ENCODE measurements at places on chromosomes 11 and 22.

- no peak for DNase-seq
Measured at GRCh38 chr11:120964857-120965256, 59.0 kb upstream of the TBCEL start.

- no peak for DNase-seq
Measured at GRCh38 chr11:117442049-117442868, 114.6 kb downstream of the CEP164 start.

GRCh38 chr22:37741312-37741795 lies 44.5 kb downstream of the TRIOBP start:
- peak; percentile 96 for DNase-seq

GRCh38 chr11:88657076-88657738 lies 319.7 kb upstream of the CTSC start:
- DNase-seq, result no peak

DNA sequence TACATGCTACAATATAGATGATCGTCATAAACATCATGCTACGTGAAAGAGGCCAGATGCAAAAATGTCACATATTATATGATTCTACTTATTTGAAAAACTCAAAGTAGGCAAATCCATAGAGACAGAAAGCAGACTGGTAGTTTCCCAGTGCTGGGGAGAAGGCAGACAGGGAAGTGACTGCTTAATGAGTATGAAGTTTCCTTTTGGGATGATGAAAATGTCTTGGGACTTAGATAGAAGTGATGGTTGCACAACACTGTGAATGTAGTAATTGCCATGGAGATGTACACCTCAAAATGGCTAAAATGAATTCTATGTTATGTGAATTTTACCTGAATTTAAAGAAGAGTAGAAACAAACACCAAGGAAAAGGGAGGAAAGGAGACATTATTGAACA lies 45.2 kb upstream of the EHF start:
- no peak for DNase-seq

DNA sequence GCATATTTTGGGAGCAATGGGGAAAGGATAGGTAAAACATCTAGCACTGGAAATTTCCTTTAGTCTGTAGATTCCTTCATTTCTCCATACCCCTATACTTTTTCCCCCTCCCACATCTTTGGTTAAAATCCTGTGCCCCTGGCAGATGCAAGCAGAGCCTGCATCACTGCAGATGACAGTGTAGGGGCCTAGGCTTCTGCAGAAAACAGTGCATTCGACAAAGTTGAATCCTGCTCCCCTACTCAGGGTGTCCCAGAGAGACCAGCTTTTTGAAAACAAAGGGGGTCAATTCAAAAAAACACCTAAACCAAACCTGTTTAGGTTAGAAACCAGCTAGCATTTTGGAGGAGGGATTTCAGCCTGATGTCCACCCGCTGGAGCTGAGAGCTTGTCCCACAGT lies 43.8 kb upstream of the BLID start:
- no peak for DNase-seq

GRCh38 chr22:29244785-29245625 lies 22.8 kb downstream of the RHBDD3 start:
- DNase-seq, result no peak

- DNase-seq, result no peak
Measured at GRCh38 chr11:33344611-33345010, 87.4 kb downstream of the HIPK3 start.

GRCh38 chr11:78227921-78228320 lies 39.2 kb downstream of the USP35 start:
- no peak for DNase-seq

DNA sequence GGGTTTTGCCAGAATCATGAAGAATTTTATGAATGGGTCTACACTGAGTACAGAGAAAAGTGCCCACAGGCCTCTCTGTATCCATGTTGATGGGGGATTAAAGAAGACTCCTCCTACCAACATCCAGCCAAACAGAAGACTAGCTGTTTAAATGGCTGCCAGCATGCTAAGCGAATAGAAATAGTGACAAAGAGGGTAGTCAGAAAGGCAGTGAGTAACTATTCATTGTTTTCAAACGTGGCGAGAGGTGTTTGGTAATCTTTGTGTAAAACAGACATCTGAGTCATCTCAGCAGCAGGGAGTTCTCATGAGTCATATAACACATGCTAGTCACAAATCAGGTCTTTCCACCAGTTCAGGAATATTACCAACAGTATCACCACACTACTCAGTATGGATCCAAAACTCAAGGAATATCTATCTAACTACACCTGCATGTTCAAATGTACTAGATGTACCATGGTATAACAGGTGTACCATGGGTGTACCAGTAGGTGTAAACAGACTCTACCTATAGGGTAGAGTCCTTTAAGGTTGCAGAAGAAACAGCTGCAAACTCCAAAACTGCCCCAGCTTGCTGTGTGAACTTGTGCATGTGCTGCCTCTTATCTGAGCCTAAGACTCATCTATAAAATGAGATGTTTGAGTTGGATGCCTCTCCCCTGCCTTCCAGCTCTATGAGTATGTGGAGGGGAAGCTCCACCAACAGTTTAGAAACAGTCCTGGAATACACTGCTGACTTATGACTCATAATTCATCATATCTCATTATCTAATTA lies 82.0 kb downstream of the SLC1A2 start:
- no peak for DNase-seq

GRCh38 chr11:107853070-107853469 lies 5.5 kb downstream of the SLC35F2 start:
- DNase-seq, result no peak

DNA sequence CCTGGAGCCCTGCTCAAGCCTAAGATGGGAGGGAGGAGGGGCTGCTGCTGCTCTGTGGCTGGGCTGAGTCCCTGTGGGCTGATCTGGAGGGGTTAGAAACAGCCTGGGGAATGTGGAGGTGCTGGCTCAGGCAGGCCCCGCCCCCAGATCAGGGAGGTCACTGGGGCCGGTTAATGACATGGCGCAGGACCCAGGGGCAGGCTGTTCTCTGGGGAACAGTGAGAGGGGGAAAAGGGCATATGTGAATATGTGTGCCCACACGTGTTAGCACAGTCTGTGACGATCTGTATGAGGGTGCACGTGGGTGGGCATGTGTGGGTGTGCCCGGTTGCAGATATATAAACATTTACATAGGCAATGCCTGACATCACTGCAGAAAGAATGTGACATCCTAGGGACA lies 143.5 kb downstream of the MIAT start:
- no peak for DNase-seq

DNA sequence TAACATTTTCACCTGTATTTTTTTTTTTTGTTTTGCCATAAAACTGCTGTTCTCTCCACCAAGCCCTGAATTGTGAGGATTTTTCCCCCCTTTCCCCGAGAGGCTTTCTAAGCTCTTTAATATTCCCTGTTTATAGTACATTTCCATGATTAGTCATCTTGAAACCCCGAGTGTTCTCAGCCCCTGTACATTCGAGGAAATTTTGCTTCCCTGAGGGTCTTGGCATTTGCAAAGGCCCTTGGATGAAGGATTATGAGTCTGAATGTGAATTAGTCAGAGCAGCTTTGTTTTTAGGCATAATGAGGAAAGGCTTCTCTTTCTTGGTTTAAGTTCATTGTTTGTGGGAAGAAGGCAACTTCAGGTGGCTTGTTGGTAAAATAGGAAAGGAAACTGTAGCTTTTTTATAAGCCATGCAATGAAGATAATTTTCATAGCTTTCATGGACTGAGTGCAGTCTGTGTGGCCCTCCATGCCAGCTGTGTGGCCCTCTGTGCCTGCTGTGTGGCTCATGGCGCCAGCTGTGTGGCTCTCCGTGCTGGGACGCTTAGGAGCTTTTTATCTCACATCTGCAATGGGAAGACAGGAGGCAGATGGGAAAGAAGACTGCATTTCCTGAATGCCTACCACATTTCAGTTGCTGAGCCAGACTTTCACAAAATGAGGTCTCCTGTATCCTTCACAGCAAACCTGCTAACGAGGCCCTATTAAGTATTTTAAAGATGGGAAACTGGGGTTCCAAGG lies 129.0 kb downstream of the TEAD1 start:
- no peak for DNase-seq

GRCh38 chr11:95877291-95877690 lies 46.6 kb downstream of the MTMR2 start:
- no peak for DNase-seq

GRCh38 chr11:4551346-4551979 lies 6.5 kb downstream of the OR52M1 start:
- DNase-seq, result no peak

DNA sequence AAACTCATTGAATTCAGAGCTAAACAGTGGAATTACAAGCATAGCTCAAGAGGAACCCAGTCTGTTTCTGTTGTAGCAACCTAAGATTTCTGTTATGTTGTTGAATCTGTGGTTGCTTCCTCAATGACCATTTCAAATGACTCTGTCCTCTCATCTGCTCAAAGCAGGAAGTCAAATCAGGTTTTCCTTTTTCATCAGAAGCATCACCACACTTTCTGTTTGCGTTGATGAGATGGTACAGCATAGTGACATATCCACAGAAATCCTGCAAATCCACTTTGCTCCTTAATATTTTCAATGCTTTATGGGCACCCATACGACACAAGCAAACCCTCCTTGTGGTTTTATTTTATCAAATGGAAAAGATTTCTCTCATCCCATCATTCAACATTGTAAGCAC lies 12.6 kb upstream of the UCP2 start:
- no peak for DNase-seq

GRCh38 chr22:46653596-46653995 lies 33.4 kb downstream of the GRAMD4 start:
- no peak for DNase-seq

DNA sequence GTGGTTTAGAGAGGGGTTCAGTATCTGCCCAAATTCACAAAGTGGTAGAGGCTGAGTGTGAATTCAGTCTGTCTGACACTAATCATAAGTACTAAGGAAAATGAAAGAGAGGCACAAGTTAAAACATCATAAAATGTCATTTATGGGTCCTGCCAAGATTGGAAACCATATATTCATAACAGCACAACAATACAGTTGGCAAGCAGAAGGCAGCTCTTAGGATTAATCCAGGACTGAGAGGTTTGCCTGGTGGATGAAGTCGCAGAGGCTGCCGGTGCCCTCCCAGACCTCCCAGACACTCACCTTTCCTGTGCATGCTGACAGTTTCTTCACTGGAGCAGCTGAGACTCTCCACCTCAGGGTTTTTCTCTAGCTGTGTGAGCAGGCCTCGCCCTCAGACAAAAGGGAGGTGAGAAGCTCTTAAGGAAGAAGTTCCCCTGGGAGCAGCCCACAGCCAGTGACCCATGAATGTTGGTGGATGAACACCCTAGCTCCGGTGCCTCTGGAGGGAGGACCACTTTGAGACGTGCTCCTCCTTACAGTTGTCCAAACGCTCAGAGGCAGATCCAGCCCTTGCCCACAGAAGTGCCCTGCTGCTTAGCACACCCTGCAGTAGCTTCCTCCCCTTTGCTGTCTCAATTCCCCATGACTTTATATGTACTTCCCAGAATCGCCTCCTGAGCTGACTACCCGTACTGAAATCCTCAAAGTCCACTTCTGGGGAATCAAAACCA lies 43.7 kb downstream of the MAML2 start:
- DNase-seq, result no peak

DNA sequence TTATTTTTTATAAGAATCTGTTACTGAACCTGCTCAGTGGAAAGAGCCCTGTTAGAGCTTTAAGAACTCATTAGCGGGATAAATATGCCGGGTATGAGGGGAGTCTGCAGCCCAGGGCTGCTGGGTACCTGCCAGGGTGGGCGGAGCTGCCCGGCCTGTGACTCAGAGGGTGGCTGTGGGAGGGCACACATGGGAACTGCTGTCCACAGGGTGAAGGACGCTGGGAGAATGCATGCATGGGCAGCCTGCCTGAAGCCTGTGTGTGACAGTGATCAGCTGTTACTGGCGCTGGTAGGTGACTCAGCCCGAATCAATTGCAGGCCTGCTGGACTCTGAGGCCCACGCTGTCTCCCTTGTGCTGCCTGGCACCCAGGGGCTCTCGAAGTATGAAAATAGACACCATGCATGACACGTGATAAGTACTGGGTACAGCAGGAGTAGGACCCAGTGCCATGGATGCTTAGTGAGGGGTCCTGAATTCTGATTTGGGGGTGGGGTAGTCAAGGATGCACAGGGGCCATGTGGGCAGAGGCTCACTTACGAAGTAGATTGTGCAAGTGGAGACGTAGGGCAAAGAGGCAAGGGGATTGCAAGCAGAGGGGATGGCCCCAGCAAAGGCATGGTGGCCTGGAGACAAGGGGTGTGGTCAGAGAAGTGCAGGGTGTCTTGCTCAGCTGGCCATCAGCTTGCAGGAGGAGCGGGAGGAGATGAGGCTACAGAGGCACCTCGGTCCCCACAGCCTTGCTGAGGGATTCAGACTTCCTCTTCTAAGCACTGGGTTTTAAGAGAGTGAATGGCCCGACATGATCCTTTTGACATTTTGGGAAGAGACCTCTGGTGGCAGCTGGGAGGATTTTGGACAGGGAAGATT lies 36.5 kb downstream of the GRIK4 start:
- peak; percentile 87 for DNase-seq

DNA sequence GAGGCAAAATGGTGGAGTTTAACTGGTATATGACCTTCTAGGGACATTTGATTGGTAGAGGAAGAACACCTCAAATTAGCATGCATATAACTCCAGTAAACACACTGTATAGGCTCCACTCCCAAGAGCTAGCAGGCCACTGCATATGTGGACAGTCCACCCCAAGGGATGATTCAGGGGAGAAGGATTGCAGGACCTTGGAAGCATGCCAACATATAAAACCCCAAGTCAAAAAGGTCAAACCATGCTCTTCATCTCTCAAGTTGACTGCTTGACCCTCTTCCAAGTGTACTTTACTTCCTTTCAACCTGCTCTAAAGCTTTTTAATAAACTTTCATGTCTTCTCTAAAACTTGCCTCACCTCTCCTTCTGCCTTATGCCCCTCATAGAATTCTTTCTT lies 459.9 kb upstream of the CCDC179 start:
- no peak for DNase-seq

DNA sequence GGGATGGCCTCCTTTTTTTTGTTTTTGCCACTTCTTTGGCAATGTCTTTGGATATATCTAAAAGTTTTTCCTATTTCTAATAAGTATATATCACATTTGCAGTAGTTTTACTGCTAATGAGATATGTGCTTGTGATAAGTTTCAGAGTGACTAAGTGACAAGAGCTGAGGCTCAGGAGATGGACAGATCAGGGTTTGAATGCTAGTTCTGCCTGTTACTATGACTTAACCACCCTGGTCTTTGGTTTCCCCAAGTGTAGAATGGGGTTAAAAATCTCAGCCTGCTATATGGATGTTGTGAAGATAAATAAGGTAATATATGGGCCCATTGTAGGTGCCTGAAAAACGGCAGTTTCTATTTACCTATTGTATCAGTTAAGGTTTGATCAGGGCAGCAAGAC lies 9.1 kb upstream of the MICAL2 start:
- DNase-seq, result no peak

DNA sequence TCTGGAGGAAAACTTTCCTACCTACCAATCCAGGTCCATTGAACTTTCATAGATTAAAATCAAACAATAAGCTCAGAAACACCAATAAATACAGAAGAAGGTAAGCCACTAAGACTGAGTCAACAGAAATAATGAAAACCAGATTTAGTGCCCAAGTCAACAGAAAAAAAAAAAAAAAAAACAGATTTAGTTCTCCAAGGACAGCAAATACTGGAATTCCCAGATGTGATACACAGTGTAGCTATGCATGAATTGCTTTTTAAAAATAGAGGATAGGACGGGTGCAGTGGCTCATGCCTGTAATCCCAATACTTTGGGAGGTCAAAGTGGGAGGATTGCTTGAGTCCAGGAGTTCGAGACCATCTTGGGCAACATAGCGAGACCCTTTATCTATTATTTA lies 15.7 kb downstream of the DMC1 start:
- DNase-seq, result no peak
